Psoas muscle (tissue), 8 donors: ENCODE measurements at places on chromosomes 5 and 9. TPM values are rescaled to one million over a fixed set of nuclear protein-coding genes. Genes with fewer than 3 reads are reported as not detected.

SMC2 gene
- total RNA-seq, result 3.2 TPM

SEMA6A gene
- total RNA-seq, result 3.1 TPM

PCDHGA1 gene
- 1.4 TPM for total RNA-seq

DNA sequence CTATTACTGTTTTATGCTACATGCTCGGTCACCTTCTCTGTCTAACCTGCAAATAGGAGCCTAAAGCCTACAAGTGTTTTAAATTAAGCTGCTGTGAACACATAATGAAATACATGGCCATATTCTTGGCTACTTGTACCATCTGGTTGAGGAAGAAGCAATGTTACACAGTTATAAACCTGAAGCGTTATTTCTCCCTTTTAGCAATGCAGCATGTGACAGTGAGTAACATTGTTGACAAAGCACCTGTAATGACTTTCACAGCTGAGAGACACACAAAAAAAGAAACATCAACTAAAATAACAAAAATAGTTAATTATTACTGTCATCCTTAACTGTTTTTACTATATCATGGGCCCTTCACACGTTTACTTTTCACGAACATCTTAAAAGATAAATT is 146.9 kb downstream of the RORB start:
- DNase-seq, result no peak

GRCh38 chr9:35859310-35859989 is 10.8 kb downstream of the OR13J1 start:
- no peak for DNase-seq

- no peak for DNase-seq
Measured at GRCh38 chr9:70046274-70047070, 2.8 kb downstream of the MAMDC2 start.

GRCh38 chr9:79973627-79974026 is 401.9 kb downstream of the TLE4 start:
- DNase-seq, result no peak

- DNase-seq, result peak; percentile 47
Measured at GRCh38 chr9:114805670-114806525, at the start of gene TNFSF15. Gene TNFSF15, minus strand, starts transcription at chr9:114806039. Its CDS starts 27 bp downstream, at chr9:114806012.

GRCh38 chr9:127742435-127743088 is 7.5 kb upstream of the TOR2A start:
- peak; percentile 80 for DNase-seq

DNA sequence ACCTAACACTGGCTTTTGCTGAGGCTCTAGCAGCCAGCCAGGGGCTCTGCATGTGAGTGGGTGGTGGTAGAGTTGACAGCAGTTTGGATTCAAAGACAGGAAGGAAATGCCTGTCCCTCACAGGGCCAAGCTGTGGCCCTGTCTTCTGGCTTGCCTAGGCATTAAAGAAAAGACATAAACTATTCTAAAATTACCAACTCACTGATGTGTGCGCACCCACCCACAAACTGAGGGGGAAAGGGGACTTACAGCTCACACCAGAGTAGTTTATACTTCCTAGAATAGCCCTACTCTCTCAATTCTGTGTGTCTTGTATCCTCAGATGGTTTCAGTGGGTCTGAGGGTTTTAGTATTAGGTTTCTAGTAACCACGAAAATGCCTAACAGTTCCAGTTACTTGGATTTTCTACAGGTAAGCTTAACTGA is 18.3 kb upstream of the IL13 start:
- DNase-seq, result no peak

DNA sequence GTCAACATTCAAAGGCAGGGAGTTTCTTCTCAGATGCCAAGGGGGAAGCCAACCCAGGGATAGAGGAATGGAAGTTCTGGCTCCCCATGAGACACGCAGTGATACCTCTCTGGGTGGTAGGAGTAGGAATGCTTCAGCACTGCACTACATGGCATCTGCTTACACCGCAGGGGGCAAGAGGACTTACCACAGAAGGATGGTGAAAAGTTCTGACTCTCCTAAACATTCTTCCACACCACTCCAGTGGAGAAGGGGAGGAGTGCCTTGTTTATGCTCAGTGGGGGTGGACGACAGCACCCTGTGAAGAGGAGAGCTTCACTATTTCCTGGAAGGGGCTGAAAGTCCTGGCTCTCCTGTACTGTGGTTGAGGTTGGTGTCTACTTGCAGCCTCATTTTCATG is 1011.3 kb upstream of the WWC1 start:
- no peak for DNase-seq

DNA sequence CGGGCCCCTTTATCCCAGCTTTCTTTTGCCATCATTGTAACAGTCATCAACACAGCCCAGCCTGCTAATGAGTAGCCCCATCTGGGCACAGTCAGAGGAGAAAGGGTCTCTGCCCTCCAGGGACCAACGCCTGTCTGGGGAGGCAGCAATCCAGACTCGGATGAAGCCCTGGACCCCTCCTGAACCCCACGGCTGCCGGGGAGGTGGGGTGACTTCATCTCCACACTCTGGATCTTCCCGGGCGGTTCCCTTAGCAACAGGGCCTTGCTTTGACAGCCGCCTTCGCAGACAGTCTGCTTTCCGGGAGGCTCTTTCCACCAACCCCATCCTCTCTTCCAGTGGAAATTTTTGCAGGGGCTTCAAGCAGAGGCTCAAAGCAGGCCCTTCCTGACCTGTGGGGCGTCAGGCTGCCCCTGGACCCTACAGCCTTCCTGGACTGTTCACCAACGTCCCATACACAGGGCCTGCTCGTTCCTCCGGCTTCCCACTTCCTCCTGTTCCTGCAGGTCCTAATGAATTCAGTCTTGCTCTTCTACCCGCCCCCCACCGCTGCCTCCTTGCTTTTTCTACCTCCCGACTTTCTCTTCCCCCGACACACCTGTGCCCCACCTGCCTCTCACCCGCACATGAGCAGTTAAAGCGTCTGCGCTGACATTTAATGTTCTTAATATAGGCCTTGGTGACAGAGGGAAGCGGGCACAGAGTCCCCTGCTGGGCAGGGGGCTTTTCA is 161.7 kb upstream of the MVB12B start:
- DNase-seq, result no peak
